Left renal pelvis (tissue), 4 donors: ENCODE measurements at places on chromosomes 3 and 15. TPM values are rescaled to one million over a fixed set of nuclear protein-coding genes. Genes with fewer than 3 reads are reported as not detected.

The XCR1 gene
- not detected for polyA plus RNA-seq

The CLDN16 gene
- 44.8 TPM for polyA plus RNA-seq

DNA sequence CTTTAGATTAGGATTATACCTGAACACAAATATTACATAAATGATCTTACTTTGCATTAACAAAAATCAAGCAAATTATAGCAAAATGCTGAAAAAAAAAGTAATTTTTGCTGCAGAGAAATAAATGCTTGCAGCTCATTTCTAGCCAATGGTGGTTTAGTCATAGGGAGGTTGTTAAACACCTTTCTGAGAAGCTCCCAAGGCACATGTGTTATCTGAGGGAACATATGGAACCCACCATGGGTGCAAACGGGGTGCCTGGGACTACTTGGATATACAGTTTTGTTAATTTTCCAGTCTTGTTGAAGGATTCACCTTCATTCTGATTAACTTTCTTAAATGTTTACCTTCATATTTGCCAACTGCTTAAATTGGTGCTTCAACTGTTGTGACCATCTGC is 8.9 kb upstream of the RAMAC start:
- no peak for DNase-seq

The STRA6 gene
- polyA plus RNA-seq = 35.1 TPM

DNA sequence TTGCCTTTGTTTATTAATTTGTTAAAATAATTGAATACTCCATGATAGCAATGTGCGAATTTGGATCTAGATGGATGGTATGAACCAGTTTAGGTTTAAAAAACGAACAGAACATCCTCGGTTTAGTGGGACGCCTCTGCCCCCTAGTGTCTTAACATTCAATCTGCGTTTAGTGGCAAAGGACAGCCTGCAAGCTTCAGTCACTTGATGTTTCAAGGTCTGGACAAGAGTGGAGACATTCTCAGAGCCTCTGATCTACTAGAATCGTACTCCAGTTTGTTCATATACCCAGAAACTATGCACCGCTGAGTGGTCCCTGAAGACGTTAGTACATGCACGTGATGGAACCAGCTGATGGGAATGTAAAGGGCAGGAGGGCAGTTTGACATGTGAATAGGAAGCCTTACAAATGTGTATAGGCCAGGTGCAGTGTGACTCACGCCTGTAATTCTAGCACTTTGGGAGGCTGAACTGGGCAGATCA is 17.8 kb upstream of the ATP13A4 start:
- no peak for DNase-seq

DNA sequence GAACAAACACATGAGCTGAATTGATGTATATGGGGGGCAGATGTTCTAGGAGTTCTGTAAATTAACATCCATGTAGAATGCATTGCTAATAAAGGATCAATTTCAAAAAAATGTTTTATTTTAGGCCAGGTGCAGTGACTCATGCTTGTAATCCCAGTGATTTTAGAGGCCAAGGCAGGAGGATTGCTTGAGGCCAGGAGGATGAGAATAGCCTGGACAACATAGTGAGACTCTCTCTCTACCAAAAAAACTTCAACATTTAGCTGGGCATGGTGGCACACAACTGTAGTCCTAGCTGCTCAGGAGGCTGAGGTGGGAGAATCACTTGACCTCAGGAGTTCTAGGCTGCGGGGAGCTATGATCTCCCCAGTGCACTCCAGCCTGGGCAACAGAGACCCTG is 6.5 kb upstream of the NUP210 start:
- DNase-seq = no peak

DNA sequence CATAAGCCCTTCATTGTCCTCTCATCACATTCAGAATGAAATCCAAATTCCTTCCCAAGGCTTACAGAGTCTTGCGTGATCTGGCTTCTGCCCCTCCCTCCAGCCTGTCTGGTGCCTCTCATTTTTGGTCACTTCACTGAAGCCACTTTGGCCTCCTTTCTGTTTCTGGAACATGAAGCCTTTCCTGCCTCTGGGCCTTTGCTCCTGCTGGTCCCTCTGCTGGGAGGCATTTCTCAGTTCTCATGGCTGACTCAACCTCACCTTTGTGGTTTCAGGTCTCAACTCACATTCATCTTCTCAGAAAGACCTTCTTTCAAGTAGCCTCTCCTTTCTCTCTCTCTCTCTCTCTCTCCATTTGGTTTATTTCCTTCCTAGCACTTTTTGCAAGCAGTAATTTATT is 43.9 kb upstream of the BHLHE40 start:
- no peak for DNase-seq

DNA sequence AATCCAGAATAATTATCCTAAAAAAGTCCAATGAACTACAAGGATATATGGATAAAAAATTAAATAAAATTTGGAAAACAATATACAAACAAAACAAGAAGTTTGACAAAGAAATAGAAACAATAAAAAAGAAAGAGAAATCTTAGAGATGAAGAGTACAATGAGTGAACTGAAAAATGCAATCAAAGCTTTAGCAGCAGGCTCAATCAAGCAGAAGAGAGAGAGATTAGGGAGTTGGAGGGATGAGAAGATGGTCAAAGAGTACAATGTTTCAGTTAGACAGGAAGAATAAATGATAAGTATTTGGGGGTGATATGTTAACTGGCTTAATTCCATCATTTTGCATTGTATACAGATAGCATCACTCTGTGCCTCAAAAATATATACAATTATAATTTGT is 29.9 kb downstream of the POLQ start:
- no peak for DNase-seq

GRCh38 chr3:125213946-125214542 is 1.5 kb upstream of the SLC12A8 start:
- DNase-seq = no peak

The GOLGA8O gene
- polyA plus RNA-seq = 1.0 TPM

- DNase-seq = no peak
Observed at GRCh38 chr3:171258316-171258715, 201.9 kb downstream of the TNIK start.

- no peak for DNase-seq
Observed at GRCh38 chr15:93317772-93318171, 228.8 kb upstream of the RGMA start.

- DNase-seq = no peak
Observed at GRCh38 chr3:81279481-81280379, 481.7 kb downstream of the GBE1 start.

GRCh38 chr3:194730365-194730764 is 44.7 kb downstream of the FAM43A start:
- no peak for DNase-seq

The CTDSPL2 gene
- polyA plus RNA-seq = 70.7 TPM
